Renal cortex interstitium (tissue), 15 donors: ENCODE measurements at places on chromosomes 7 and 10.

DNA sequence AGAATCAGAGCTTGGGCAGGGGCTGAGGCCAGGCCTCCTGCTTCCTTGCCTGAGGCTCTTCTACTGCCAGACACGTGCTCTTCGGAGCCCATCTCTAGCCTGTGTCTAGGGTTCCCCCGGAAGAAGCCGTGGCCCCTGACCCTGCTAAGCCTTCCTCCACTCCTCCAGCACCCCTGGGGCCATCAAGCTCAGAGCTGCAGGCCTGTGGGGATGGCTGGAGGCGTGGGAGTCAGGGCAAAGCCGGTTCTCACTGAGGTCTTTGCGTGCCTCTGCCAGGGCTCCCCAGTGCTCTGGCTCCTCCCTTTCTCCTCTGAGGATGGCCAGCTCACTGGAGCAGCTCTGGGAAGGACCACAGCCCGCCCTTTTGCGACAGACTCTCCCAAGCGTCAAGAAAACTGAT is 34.4 kb downstream of the GHRHR start:
- DNase-seq, result no peak

DNA sequence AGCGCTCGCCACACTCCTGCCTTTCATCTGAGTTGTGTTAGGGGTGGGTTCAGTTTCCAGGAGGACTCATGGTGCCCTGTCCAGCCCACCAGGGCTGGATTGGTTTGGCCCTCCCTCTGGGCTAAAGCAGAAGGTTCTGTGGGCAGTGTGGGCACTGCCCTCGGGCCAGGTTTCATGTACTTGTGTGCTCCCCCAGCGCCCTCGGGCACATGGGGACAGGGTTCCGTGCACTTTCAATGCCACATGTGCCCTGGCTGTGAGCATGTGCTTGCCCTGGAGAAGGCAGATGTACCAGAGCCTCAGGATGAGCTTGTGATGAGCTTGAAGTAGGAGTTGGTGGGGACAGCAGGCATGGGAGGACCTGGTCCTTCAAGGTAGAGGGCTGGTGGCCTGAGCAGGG is 35.6 kb upstream of the ZNF716 start:
- no peak for DNase-seq

DNA sequence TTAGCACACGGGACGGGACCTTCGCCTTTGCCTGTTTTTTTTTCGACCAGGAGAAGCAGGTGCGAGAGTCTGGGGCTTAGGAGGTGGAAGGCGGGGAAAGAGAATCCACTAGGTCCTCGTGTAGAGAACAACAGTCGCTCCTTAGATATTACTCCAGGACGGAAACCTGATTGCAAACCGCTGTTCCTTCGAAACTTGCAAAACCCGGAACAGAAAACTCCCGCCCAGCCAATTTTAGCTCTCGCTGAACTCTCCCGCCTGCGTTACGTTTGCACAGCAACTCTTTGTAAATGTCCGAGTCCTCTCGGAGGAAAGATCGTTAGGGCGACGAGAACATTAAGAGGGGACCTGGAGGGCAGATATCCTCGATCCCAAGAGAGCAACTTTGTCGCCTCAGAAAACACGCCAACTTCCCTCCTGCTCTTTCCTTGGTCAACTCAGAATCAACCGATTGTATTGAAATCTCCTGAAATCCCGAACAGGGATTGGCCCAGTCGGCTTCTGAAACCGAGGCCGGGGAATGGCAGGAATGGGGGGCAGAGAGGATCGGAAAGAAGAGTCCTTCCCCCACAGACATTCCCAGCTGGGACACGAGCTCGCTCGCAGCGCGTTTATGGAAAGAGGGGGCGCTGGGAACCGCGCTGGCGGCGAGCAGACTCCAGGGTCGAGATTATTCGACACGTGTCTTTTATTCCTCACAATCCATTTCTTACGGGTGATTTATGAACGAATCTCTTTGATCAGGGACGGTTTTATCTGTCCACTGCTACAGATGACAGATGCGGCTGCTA is 9.9 kb downstream of the TWIST1 start:
- no peak for DNase-seq

DNA sequence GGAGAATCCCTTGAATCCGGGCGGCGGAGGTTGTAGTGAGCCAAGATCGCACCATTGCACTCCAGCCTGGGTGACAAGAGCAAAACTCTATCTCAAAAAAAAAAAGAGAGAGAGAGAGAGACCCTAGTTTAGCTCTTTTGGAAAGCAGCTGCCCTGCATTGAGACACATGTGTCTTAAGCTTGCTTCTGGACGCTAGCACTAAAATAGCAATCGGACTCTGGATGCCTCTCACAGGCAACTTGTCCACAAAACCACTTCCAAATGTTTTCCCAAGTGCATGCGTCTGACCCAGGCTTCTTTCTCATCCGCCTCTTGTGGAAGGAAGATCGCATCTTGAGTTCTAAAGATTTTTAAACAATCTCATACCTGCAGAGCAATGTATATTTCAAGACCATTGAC is 182.7 kb downstream of the CUX1 start:
- no peak for DNase-seq

GRCh38 chr10:103598654-103599115 is 105.2 kb downstream of the NEURL1 start:
- peak; percentile 69 for DNase-seq

GRCh38 chr10:86350897-86351296 is 15.7 kb downstream of the GRID1 start:
- no peak for DNase-seq

- no peak for DNase-seq
Measured at GRCh38 chr7:137266764-137267163, 76.8 kb downstream of the PTN start.

DNA sequence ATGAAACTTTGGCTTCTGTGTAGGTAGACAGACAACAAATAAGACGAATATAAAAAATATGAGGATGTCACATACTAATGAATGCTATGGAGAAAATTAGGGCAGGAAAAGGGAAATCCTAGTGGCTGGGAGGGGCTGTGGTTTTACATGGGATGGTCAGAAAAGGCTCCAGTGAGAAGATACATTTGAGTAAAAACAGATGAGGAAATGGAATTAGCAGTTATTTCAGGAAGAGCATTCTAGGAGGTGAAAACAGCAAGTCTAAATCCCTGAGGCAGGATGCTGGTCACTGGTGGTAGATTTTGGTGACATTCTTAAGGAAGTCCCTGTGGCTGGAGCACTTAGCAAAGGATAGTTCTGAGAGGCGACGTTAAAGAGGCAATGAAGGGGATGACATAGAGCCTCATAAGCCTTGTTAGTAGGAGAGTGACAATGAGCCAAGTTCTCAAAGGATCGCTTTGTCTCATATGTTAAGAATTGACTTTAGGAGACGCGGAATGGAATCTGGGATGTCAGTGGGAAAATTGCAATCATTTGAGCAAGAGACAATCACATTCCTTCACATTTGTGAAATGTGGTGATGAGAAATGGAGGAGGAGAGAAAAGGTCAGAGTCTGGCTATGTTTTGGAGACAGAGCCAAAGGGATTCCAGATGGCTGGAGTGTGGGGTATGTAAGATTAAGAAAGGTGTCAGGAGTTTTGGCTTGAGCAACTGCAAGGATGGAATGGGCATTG is 384.7 kb upstream of the FZD8 start:
- no peak for DNase-seq

DNA sequence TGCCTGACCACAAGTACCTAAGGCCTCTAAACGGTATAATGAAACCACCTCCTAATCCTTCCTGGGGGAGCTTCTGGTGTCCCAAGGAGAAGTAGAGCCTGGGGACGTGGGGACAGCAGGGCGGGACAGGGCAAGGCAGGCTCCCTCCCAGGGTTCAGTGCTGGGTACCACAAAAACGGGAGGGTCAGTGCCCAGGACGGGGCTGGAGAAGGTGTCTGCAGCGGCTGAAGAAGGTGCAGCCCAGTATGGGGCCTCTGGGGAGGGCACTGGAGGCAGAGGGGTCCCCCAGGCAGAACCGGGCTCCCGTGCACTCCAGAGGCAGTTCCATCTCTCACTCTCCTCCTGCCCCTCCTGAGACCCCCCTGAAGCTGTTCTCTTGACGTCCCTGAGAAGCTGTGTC is 46.2 kb downstream of the DPYSL4 start:
- DNase-seq, result no peak

DNA sequence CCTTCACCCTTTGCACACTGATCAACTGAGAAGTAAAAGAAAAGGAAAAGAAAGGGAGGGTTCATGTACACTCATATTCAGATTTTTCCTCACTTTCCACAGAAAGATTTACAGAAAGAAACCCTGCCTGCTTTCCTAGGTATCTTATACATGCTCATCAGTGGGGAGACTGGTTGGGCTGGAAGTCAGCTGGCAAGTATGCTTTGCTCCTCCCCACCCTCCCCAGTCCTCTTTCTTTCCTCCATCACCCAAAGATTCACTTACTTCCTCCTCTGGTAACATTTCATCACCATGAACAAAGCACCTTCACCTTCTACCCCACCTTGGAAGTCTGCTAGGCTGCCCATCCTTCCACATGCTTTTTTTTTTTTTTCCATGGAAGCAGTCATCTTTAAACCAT is 153.2 kb upstream of the NRBF2 start:
- DNase-seq, result no peak

- no peak for DNase-seq
Measured at GRCh38 chr7:155108144-155108901, 38.2 kb downstream of the HTR5A start.

GRCh38 chr7:125184801-125185200 is 255.2 kb upstream of the POT1 start:
- no peak for DNase-seq

GRCh38 chr10:31395695-31396094 is 76.7 kb downstream of the ZEB1 start:
- no peak for DNase-seq

DNA sequence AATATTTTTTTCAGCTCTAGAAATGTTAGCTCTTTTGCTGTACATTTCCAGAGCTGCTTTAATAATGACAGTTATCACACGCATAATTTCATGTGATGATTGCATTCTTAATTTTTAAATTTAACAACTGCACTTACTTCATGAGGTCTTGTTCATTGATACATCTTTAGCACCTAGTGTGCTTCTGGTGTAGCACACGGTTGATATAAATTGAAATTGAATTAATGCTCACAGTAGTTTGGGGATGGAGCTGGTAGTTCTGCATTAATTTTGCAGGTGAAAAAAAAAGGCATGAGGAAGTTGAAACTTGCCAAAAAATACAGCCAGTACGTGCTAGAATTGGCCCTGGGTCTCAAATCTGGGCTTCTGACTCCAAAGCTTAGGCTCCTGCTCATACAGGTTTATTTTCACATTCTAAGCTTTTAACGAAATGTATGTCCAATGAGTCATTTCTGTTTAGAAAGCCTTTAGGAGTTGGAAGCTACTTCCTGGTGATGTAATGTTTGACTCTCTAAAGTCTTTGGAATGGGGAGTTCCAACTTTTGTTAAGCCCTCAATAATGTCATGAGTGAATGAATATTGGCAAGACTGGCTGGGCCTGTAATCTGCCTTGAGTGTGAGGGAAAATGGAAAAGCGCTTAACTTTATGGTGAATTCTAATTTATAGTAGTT is 62.5 kb downstream of the DAGLB start:
- no peak for DNase-seq

DNA sequence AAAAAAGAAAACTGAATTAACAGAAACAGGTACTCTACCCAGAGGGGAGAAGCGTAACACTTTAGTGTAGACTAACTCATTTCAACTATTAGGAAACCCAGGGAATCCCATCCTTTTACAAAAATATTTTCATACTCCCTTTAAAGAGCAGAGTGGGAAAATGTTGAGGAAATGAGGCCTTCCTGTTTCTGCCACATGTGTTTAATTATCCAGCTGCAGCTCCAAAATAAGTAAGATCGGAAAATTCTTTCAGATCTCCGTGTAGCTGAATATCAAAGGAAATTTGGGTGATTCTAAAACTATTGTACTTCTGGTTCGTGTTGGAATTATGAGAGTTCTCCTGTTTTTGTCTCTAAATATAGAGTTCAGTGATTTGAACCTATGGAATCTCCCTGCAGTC is 58.0 kb upstream of the CAV2 start:
- DNase-seq, result no peak

DNA sequence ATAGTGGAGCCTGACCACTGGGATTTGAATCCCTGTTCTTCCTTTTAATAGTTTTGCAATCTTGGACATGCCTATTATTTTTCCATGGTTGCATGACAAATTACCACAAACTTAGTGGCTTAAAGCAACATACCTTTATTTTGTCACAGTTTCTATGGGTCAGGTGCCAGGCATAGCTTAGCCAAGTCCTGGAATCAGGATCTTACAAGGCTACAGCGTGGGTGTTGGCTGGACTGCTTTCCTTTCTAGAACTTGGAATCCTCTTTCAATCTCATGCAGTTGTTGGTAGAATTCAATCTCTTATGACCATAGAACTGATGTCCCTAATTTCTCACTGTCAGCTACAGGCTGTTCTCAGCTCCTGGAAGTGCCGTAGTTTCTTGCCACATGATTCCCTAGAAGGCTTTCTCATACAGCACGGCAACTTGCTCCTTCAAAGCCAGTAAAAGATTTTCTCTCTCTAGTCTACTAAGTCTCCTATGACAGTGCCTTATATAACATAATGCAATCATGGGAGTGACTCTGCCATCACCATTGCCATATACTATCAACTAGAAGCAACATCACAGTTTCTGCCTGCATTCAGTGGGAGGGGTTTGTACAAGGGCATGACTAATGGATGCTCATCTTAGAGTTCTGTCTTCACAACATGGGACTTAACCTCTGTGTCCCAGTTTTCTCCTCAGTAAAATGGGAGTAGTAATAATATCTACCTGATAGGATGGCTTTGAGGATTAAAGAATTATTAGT is 243.4 kb upstream of the FZD1 start:
- no peak for DNase-seq

DNA sequence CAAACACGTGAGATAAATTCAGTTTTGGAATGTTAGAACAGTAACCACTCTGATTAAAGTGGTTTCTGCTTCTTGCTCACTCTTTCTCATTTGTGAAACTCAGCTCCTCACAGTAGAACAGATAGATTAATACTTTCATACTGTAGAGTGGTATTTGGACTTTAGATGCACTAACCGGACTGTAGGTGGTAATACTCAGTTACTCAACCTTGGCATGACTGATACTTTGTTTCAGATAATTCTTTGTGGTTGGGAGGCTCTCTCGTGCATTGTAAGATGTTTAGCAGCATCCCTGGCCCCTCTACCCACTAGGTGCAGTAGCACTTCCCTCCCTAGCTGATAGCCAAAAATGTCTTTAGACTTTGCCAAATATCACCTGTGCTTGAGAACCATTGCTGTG is 37.6 kb downstream of the MCU start:
- DNase-seq, result no peak

GRCh38 chr10:111474786-111475185 is 398.0 kb downstream of the ADRA2A start:
- DNase-seq, result peak; percentile 0

GRCh38 chr7:32062150-32062549 is 8.1 kb downstream of the PDE1C start:
- no peak for DNase-seq

DNA sequence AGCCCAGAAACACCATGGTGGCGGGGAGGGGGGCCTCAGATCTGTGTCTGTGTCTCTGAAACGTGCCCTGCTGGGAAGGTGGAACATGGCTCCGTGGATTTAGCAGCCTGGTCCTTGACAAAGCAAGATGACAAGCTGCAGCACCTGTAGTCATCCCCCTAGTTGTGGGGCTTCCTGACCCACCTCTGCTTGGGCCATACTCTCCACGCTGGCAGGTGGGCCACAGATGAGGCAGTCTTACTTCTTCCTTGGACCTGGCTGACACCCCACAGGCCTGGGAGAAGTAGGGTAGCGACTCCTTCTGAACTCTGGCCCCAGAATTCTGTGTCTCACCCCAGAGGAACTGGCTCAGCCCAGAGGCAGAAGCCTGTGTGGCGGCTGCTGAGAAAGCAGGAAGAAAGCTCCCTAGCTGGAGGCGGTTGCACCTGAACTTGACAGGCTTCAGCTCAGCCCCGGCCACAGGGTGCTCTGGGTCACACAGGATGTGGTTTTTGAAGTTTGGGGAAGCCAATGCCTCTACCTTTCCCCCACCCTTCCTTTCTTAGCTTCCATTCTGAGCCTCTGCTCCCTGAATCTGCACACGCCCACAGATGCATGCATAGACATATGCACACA is 113.9 kb downstream of the ABLIM1 start:
- DNase-seq, result no peak
